ENCODE measurements at places on chromosomes 2 and 18. TPM values are rescaled to one million over a fixed set of nuclear protein-coding genes. Genes with fewer than 3 reads are reported as not detected.
A peak's percentile ranks its signal among the peaks of the same experiment; 100 is the strongest.

RAB17 gene
- total RNA-seq: 235 TPM

DOK6 gene
- total RNA-seq: 7.7 TPM

DNA sequence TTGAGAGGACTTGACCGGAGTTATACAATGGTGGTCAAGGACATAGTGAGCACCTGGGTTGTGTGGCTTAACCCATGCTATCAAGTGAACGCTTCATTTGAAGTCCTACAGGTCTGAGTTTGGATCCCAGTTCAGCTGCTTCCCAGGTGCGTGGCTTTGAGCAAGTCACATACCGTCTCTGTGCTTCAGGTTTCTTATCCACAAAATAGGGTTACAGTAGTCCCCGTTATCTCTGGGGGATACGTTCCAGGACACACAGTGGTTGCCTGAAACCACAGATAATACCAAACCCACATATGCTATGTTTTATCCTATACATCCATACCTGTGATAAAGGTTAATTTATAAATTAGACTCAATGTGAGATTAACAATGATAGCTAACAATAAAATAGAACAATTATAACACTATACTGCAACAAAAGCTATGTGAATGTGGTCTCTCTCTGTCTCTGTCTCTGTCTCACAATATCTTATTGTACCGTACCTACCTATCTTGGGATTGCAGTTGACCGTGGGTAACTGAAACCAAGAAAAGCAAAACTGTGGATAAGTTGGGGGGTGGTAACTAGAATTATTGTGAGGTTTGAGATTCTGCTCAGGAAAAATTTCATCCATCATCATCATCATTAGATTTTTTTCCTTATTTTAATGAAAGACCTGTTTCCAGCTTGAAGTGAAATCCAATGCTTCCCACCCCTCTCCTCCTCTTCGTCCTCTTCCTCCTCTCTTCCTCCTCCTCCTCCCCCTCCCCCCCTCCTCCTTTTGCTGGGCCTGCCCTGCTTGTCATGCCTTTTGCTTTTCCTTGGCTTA is 22.7 kb downstream of the LBH start:
- H3K4me3 ChIP-seq: no peak overlapping the region
- peaks cover 9% of the 10 kb centered on the region for H3K4me1 ChIP-seq
- no peak for DNase-seq
- no peak overlapping the region for H3K27ac ChIP-seq
- H3K36me3 ChIP-seq: peaks cover 28% of the 10 kb centered on the region
- H3K27me3 ChIP-seq: no peaks in the 10 kb centered on the region

DNA sequence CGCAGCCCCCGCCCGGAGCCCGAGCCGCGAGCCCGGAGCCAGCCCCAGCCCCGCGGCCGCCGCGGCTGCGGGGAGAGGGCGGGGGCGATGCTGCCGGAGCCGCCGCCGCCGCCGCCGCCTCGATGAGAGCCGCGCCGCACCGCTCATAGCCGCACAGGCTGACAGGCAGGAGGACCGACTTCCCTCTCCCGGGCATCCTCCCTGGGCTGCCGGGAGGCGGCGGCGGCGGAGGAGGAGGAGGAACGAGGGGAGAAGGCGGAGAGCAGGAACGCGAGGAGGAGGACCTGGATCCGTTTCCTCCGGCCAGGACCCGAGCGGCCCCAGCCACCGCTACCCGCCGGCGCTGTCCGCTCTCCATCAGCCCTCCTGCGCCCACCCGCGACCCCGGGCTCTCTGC is 370 bp downstream of the KLHL29 start:
- no peak overlapping the region for H3K27ac ChIP-seq
- no peak overlapping the region for H3K4me3 ChIP-seq
- peaks cover 82% of the 10 kb centered on the region for H3K27me3 ChIP-seq
- H3K36me3 ChIP-seq: no peaks in the 10 kb centered on the region

GRCh38 chr18:42545825-42546224 is 569.7 kb downstream of the RIT2 start:
- H3K36me3 ChIP-seq: no peaks in the 10 kb centered on the region
- H3K4me1 ChIP-seq: no peaks in the 10 kb centered on the region
- H3K27ac ChIP-seq: no peak overlapping the region
- H3K4me3 ChIP-seq: no peak overlapping the region

- no peak overlapping the region for H3K4me3 ChIP-seq
- H3K27me3 ChIP-seq: no peaks in the 10 kb centered on the region
- DNase-seq: no peak
Measured at GRCh38 chr2:84495539-84496146, 20.7 kb upstream of the DNAH6 start.

- no peaks in the 10 kb centered on the region for H3K4me1 ChIP-seq
- H3K4me3 ChIP-seq: no peak overlapping the region
- H3K36me3 ChIP-seq: no peaks in the 10 kb centered on the region
- no peak overlapping the region for H3K27ac ChIP-seq
Measured at GRCh38 chr18:3159830-3160229, 59.9 kb downstream of the MYOM1 start.

DNA sequence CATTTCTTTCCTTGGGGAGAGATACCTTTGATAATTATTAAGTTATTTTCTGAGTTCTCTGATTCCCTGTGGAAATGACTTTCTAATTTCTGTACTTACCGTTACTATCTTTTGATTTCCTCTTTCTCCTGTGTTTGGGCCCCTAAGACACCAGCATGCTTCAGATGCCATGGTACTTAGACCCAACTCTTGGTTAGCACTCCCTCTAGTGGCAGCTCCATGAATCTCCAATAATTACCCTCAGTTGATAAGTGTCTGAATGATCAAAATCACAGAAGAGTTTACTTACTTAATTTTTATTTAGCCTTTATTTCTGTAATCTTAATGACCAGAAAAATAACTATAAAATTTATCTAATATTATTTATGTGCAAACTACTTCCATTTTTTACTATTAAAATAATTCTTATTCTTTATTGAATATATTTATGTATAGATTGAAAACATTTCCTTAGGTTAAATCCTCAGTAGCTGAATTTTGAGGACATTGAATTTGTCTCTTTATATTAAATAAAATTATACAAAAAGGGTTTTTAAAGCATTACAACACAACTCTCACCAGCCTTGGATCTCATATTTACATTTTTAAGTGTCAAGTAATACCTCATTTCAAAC is 300.4 kb downstream of the KCNS3 start:
- no peak overlapping the region for H3K27ac ChIP-seq
- H3K4me1 ChIP-seq: no peaks in the 10 kb centered on the region
- no peaks in the 10 kb centered on the region for H3K36me3 ChIP-seq
- DNase-seq: peak; percentile 74

- no peaks in the 10 kb centered on the region for H3K36me3 ChIP-seq
- no peaks in the 10 kb centered on the region for H3K4me1 ChIP-seq
- H3K4me3 ChIP-seq: no peak overlapping the region
- H3K27ac ChIP-seq: no peak overlapping the region
- H3K27me3 ChIP-seq: no peaks in the 10 kb centered on the region
Measured at GRCh38 chr2:227415538-227416424, 28.0 kb upstream of the SCYGR1 start.

ARL6IP6 gene
- 49.6 TPM for total RNA-seq

TNFRSF11A gene
- 13.7 TPM for total RNA-seq

DNA sequence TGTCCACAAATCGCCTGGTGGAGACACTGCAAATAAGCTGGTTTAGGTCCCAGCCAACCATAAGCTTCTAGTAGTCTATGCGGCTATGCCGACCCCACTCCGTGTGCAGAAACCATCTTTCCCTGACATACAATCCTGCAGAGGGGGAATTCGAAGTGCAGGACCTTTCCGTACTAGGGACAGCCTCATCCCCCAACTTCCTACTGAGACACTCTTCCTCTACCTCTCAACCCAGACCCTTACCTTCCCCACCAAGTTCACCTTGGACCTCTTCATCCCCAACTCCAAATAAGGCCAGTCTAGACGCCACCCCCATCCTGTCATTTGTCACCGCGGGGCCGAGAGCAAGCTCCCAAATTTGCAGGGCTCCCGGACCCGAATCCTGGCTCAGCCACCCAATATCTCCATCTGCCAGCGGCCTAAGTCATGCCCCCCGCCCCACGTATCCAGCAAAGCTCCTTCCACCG is 496 bp downstream of the SUCLG1 start:
- no peaks in the 10 kb centered on the region for H3K4me1 ChIP-seq
- H3K27ac ChIP-seq: peak overlapping the region; percentile 65

DNA sequence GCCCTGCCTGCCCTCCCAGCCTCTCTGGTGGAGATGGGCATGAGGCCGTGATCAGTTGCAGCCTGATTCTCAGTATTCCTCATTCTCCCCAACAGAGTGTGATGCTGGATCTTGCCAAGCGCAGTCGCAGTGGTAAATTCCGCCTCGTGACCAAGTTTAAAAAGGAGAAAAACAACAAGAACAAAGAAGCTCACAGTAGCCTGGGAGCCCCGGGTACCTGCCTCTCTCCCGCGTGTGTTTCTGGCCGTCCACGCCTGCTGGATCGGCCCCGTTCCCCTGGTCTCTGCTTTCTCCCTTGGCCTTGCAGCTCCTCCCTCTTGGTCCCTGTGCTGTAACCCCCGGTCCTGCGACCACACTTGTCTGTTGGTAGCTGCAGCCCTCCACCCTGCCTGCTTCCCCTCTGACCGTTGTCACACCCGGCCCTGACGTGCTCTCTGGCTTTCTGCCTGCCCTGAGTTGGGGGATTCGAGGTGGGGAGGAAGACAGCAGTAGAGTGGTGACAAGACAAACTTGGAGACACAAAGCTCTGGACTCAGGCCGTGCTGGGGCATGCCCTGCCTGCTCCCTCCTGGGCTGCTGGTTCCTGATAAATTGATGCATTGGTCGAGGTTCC is 99.5 kb downstream of the USP40 start:
- no peak for DNase-seq
- H3K27me3 ChIP-seq: no peaks in the 10 kb centered on the region
- no peak overlapping the region for H3K27ac ChIP-seq
- no peaks in the 10 kb centered on the region for H3K4me1 ChIP-seq
- H3K36me3 ChIP-seq: peaks cover 8% of the 10 kb centered on the region

GRCh38 chr2:44269831-44270230 is 5.4 kb upstream of the SLC3A1 start:
- no peaks in the 10 kb centered on the region for H3K36me3 ChIP-seq
- H3K27ac ChIP-seq: no peak overlapping the region
- peaks cover 6% of the 10 kb centered on the region for H3K4me1 ChIP-seq
- DNase-seq: no peak

DNA sequence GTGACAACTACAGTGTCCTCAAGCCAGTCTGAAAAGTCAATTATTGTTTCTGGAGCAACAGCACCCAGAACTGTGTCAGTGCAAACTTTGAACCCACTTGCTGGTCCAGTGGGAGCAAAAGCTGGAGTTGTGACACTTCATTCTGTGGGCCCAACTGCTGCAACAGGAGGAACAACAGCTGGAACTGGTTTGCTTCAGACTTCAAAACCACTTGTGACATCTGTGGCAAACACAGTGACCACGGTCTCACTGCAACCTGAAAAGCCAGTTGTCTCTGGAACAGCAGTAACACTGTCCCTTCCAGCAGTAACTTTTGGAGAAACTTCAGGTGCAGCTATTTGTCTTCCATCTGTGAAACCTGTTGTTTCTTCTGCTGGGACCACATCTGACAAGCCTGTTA is 59.8 kb downstream of the TAF4B start:
- no peaks in the 10 kb centered on the region for H3K27me3 ChIP-seq
- no peaks in the 10 kb centered on the region for H3K4me1 ChIP-seq
- DNase-seq: no peak
- peaks cover 43% of the 10 kb centered on the region for H3K36me3 ChIP-seq
- H3K27ac ChIP-seq: no peak overlapping the region

HOXD1 gene
- 2.8 TPM for total RNA-seq

DNA sequence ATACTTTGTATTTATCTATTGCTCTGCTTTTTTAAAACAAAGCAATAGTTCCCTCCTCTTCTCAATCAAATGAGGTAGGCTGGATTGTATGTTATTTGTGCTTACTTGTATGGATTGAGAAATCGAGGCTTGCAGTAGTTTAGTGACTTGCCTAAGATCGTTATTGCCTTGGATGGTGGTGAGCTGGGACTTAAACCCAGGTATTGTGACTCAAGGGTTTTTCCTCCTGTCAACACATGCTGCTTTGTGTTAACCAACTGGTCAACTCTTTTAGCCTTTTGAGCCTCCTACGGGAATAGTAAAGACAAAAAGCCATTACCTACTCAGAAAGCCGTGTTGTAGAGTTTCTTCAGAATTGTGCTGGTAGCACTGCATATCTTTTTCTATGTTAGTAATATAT is 95.2 kb upstream of the THUMPD2 start:
- H3K4me3 ChIP-seq: no peak overlapping the region
- no peaks in the 10 kb centered on the region for H3K4me1 ChIP-seq
- H3K27me3 ChIP-seq: no peaks in the 10 kb centered on the region
- H3K27ac ChIP-seq: no peak overlapping the region

RFTN2 gene
- 0.55 TPM for total RNA-seq

GRCh38 chr18:7749510-7749981 is 182.4 kb downstream of the PTPRM start:
- H3K4me3 ChIP-seq: peak overlapping the region; percentile 62
- no peaks in the 10 kb centered on the region for H3K36me3 ChIP-seq
- no peaks in the 10 kb centered on the region for H3K27me3 ChIP-seq

GRCh38 chr18:1002653-1003178 is 98.0 kb downstream of the ADCYAP1 start:
- H3K27me3 ChIP-seq: no peaks in the 10 kb centered on the region
- no peak overlapping the region for H3K27ac ChIP-seq
- no peaks in the 10 kb centered on the region for H3K36me3 ChIP-seq
- H3K4me3 ChIP-seq: no peak overlapping the region

- H3K4me3 ChIP-seq: peak overlapping the region; percentile 97
- H3K4me1 ChIP-seq: peaks cover 12% of the 10 kb centered on the region
- H3K27ac ChIP-seq: peak overlapping the region; percentile 62
- DNase-seq: peak; percentile 95
- H3K27me3 ChIP-seq: no peaks in the 10 kb centered on the region
Measured at GRCh38 chr2:85134896-85135659, 1.9 kb downstream of the TCF7L1 start.

GRCh38 chr2:237072067-237072931 is 13.4 kb upstream of the COPS8 start:
- peak; percentile 96 for DNase-seq
- H3K27me3 ChIP-seq: peaks cover 11% of the 10 kb centered on the region
- H3K4me1 ChIP-seq: no peaks in the 10 kb centered on the region
- no peak overlapping the region for H3K27ac ChIP-seq

DNA sequence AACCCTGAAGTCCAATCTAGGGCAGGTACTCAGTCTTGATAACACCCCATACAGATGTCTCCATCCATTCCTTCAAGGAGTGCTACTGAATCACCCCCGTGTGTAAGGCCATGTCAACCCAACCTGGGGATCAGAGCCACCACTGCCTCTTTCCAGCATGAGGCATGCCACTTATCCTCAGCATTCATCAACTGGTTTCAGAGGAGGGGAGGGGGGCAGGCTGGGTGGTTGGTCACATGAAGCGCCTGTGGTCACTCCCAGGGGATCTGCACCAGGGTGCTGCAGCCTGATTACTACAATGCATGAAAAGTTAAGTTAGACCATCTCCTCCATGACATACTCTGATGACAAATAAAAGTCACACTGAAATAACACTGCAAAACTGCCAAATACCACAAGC is 65.0 kb downstream of the UXS1 start:
- peaks cover 32% of the 10 kb centered on the region for H3K36me3 ChIP-seq
- H3K27me3 ChIP-seq: no peaks in the 10 kb centered on the region
- H3K4me1 ChIP-seq: no peaks in the 10 kb centered on the region
- no peak overlapping the region for H3K27ac ChIP-seq

GRCh38 chr2:205066081-205066480 is 520.8 kb downstream of the PARD3B start:
- H3K36me3 ChIP-seq: no peaks in the 10 kb centered on the region
- no peak overlapping the region for H3K4me3 ChIP-seq
- no peak overlapping the region for H3K27ac ChIP-seq
- no peaks in the 10 kb centered on the region for H3K4me1 ChIP-seq

SLC23A3 gene
- total RNA-seq: 1.9 TPM
